CMK (cell line): ENCODE measurements at places on chromosomes 12 and 14.

DNA sequence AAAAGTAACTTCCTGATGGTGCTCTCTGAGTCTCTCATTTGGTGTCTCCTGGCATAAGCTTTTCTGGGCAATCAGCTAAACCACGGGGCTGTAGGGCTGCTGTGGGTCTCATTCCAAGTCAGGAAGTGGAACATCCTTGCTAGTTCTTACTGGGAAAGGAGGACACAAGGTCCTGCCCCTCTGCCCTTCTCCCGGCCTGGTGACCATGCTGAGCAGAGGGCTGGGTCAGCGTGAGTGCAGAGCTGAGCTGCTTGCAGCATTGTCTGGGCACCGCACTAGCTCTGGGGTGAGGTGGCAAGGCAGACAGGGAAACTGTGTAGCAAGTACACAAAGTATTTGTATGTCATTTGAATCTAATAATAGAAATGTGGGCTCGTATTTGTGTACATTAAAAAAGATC is 45.0 kb upstream of the ASPG start:
- no peak for DNase-seq

DNA sequence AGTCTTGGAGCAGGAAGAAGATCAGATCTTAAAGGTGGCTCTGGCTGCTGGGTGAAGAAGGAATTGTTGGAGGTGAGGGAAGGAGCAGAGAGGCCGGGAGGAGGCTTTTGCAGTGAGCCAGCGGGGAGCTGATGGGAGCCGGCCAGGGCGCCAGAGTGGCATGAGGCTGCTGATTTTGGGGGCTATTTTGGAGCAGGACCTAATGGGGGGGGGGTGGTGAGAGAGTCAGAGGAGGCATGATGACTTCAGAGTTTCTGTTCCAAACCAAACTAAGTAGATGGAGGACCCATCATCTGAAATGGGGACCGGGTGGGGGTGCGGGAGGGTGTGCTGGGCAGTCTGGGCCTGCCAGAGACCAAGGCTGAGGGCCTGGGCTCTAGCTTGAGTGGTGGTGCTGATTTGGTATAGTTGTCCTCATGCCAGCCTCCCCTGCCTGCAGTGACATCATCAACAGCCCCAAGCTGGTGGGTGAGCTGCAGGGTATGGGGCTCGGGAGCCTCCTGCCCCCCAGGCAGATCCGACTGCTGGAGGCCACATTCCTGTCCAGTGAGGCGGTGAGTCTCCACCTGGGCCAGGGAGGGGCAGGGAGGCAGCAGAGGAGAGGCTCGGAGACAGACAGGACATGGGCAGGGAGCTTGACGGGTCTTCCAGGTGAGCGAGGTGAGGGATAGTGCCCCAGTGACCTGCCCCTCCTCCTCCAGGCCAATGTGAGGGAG is 6.2 kb downstream of the TNFAIP2 start:
- no peak for DNase-seq

- no peak for DNase-seq
Measured at GRCh38 chr12:40033242-40033630, 72.6 kb downstream of the SLC2A13 start.

DNA sequence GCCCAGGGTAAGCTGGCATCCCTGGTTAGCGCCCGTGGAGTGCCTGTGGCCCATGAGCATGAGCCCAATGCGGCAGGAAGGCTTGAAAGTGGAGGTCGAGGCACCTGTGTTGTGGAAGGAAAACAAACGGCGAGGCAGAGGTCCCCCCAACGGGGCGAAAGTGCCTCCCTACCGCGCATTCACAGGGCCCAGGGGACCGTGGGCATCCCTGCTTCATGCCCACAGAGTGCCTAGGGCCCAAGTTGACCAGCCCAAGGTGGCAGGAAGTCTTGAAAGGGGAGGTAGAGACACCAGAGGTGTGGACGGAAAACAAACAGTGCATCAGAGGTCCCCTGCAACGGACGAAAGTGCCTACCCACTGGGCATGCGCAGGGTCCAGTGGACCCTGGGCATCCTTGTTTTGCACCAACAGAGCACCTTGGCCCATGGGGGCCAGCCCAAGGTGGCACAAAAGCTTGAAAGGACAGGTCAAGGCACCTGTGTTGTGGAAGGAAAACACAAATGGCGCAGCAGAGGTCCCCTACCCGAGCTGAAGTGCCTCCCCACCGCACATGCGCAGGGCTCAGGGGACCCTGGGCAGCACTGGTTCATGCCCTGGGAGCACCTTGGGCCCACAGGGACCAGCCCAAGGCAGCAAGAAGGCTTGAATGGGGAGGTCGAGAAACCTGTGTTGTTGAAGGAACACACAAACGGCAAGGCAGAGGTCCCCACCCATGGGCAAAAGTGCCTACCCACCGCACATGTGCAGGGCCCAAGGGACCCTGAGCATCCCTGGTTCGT is 377.5 kb downstream of the ALG10 start:
- DNase-seq = no peak

GRCh38 chr12:2732290-2732689 is 62.5 kb upstream of the FKBP4 start:
- no peak for DNase-seq

GRCh38 chr14:99675951-99676350 is 8.1 kb upstream of the CYP46A1 start:
- DNase-seq = no peak

DNA sequence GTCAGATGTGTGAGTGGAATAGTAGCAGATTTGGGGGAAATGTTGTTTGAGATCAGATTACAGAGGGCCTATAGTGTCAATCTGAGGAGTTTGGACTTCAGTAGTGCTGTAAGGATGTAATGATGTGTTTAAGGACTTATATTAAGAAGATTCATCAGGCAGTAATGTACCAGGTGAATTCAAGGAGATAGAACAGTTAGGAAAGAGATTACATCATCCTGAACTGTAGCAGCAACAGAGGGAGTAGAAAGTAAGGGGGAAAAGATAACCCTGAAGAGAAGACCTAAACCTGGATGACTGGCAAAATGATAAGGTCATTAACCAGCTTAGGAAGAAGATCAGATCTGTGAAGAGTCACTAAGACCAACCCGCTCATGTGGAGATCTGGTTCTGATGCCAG is 349.4 kb downstream of the PDZRN4 start:
- DNase-seq = no peak

GRCh38 chr12:71708658-71709057 is 22.8 kb downstream of the TMEM19 start:
- no peak for DNase-seq
